Suprapubic skin (tissue), 4 donors: ENCODE measurements at places on chromosomes 6 and 20.

GRCh38 chr20:41173791-41174341, 36.5 kb downstream of the PLCG1 start:
- no peak for DNase-seq

- DNase-seq: no peak
These were observed 42.8 kb upstream of the TASP1 start for GRCh38 chr20:13681248-13682125.

- DNase-seq: no peak
These were observed 6.0 kb downstream of the TLDC2 start for GRCh38 chr20:36881888-36882287.

DNA sequence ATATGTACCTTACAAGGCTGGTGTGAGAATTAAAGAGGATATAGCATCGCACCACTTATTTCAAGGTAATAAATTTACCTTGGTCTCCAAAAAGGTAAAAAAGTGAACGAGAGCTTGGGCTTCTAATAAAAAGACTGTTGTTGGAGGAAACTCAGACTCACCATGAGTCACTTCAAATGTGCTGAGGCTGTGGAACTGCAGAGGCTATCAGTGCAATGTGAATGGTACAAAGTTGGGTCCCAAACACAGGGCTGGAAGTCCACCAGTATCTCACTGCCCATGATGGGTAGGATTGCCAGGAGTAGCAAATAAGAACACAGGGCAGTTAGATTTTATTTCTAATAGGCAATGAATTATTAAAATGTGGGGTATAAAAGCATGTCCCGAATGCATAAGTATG, 200.6 kb downstream of the MAFB start:
- no peak for DNase-seq

DNA sequence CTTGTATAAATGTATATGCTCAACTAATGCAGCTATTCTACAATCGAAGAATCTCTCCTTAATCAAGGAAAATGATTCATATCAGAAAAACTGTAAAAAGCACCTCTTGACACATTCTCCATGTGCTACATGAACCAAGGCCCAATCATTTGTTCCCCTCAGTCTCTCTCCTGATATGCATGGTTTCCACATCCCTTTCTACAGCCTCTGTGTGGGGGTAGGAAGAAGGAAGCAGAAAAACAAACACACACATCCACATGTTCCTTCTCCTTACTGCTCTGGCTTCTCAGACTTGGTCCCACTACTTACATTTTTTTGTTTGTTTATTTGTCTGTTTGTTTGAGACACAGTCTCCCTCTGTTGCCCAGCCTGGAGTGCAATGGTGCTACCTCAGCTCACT, 510.5 kb downstream of the PRKN start:
- no peak for DNase-seq

GRCh38 chr20:63555661-63556381, 1.9 kb downstream of the FNDC11 start:
- DNase-seq: no peak

DNA sequence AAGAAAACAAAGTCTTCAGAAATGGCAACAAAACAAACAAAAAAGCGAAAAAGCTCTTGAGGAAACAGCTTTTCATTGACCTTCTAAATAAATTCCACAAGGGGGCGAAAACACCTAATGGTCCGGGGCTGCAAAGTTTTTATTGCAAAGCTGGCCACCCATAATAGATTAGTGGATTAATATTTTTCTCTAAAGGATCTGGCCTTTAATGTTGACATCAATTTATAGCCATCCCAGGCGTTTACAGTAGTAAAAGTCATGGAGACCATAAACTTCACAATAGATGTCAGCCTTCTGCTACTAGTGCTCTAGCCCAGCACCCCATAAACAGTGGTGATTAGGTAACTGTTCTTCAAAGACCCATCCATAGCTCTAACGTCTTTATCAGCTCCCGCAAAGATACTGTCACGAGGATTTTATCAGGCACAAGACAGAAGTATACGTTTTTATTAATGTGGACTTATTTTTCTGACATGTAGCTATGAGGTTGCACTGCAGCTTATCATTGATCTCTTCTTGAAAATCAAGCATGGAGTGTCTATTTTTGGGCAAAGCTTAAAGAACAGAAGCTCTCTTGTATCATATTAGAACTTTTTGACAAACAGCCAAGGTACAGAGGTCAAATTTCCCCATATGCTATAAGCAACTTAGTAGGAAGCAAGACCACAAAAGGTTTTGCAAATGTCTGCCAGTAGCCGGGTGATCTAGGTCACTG, 4.7 kb downstream of the CITED2 start:
- no peak for DNase-seq

DNA sequence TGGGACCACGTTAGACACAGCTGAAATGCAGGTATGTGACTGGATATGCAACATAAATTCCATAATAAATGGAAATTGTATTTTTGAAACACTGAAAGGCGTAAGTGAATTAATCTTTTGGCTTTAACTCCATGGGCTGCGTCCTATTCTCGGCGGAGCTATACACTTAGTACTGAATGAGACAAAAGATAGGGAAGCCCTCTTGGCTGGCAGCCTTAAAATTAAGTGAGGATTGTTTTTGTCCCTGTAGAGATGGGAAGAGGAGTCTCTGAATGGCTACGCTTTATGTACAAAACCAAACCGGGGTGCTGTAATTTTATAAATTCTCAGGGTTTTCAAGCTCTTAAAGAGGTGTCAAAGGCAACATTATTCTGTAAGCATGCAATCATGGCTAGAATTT, 429.8 kb downstream of the QKI start:
- no peak for DNase-seq
